ENCODE measurements at places on chromosomes 7 and 10.

GRCh38 chr7:11709196-11709595 lies 122.8 kb downstream of the THSD7A start:
- no peak for DNase-seq

DNA sequence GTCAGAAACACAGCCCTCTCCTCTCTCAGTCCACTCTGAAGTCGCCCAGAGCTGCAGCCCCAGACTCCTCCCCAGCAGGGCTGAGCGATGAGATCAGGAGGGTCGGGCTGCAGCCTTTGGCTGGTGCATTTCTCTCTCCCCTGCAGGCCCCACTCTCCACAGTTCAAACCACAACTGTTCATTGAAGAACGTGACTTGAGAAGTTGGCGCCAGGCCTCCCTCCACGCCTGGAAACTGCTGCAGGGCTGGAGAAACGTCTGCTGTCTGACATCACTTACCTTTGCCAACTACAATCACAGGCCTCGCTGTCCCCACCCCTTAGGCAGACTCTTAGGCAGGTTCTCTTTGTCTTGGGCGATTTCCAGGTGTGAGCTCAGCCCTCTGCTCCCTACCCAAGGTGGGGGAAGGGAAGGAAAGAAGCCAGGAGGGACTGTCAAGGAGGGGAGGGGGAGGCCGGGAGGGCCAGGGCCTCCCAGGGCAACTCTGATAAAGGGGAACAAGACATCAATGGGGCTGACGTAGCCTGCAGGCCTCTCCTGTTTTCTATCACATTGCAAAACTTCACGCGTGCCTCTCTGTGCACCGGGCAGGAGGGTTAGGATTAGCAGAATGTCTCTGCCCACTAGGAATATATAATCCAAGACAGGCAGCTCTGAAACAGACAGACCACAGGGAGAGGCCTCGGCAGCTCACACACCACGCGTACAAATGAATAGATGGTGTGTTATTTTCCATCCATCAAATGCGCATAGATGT lies 32.7 kb downstream of the CALML5 start:
- peak; percentile 31 for DNase-seq

DNA sequence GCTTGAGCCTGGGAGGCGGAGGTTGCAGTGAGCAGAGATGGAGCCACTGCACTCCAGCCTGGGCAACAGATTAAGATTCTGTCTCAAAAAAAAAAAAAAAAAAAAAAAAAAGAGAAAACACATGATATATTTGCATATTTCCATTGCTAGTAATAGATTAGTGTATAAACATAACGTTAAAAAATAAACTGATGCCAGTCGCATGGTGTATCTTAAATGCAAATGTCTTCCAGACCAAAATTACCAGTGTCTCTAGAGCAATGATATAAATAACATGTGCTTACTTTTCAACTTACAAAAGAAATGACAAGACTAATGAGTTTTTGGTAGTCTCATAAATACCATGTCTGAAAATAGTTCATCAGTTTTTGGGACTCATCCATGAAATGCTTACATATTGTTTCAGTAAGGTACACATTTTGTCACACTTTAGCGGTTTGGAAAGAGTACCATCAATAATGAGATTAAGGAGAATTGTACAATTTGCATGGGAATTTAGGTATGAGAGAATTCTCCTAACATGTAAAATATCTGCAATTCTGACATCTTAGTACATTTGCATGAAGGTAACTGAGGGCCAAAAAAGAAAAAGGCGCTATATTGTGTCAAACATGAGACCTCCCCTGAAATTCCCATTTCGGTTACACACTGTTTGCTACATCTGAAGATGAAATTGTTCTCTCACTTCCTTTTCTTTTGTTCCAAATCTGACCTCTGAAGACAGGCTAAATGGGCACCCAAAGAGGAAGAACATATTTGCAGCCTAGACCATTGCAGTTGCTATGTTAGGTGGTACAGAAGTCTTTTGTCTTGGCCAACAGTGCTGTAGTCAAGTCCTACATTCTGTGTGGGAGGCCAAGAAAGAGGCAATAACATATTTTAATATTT lies 51.5 kb upstream of the PIP4K2A start:
- no peak for DNase-seq

GRCh38 chr10:88986549-88987242 lies 3.9 kb upstream of the FAS start:
- peak; percentile 35 for DNase-seq

- DNase-seq, result no peak
Measured at GRCh38 chr7:38372290-38372689, 98.9 kb upstream of the TARP start.

DNA sequence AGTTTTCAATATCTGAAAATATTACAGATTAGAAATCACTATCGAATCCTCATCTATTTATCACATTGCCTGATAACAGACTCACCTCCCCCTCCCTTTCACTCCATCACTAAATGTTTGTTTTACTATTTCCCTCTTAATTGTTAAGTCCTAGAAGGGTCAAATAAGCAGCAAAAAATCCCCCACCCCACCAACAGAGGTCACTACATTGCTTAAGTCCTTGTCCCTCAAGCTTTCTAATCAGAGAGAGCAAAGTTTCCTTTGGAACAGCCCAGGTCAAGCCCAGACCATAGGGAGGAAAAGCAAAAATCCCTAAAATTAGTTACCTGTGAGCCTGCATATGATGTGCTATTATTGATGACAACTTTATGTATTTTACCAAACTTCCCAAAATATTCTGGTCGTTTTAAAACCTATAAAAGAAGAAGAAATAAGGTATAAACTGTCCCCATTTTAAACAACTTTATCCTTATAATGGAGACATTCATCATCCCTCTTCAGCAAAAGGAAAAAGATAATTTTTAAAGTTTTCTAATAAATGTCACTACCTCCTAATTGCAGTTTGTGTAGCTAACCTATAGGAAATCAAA lies 95.0 kb downstream of the CNOT4 start:
- peak; percentile 16 for DNase-seq

DNA sequence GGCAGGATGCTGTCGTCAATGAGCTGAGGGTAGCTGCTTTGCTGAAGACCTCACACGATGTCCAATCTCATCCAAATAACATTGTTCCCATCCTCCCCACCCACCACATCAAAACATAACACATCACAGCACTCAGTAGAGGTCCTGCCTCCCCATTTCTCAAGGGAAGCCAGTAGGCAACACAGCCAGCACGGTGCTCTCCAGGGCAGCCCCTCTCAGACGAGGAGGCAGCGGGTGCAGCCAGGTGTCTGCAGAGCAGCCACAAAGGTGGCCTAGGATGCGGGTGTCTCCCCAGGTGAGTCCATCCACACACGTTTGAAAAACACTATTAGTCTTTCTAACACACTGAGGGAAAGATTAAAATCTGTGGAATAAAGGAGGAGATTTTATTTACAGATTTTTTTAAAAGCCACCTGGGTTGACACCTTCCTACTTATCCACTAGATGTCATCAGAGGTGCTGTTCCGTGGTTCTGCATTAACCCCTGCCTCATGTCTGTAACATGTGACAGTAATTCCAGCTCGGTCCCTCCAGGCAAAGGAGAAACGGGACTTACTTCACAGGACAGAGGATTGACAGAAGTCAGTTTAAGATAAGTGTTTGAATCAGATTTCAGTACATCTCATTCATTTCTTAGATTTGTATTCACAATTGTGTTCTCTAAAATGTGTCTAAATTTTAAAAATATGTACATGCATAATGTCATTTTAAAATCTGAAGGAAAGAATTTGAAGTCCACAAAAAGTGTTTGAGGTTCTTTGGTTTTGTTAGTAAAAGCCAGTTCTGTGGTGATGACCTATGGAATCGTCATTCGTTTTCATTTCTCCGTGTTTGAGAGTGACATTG lies 68.0 kb downstream of the LANCL2 start:
- DNase-seq, result peak; percentile 44

- no peak for DNase-seq
Measured at GRCh38 chr10:111017098-111017497, 59.7 kb upstream of the ADRA2A start.

- DNase-seq, result no peak
Measured at GRCh38 chr10:101107771-101108170, 23.3 kb upstream of the TLX1 start.

- peak; percentile 72 for DNase-seq
Measured at GRCh38 chr10:117568334-117568733, 25.8 kb downstream of the EMX2 start.

DNA sequence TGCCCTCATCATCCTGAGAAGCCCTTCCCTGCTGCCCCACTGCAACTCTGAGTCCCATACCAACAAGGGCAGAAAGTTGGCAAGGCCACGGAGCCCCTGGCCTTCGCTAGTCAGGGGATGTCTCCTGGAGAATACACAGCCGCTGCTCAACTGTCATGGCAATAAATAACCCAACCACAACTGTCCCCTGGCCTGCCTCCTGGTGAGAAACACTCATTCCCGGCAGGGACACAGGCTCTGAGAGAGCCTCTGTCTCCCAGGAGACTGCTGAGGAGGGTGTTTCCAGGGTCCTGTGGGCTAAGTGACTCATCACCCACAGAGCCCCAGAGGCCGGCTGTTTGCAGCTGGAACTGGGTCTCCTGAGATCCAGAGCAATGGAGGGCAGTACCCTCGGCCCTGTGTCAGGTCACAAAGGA lies 354.1 kb downstream of the TNS3 start:
- DNase-seq, result peak; percentile 83

- no peak for DNase-seq
Measured at GRCh38 chr10:86207226-86207625, 159.4 kb downstream of the GRID1 start.

GRCh38 chr10:113450046-113450804 lies 102.6 kb upstream of the HABP2 start:
- no peak for DNase-seq

DNA sequence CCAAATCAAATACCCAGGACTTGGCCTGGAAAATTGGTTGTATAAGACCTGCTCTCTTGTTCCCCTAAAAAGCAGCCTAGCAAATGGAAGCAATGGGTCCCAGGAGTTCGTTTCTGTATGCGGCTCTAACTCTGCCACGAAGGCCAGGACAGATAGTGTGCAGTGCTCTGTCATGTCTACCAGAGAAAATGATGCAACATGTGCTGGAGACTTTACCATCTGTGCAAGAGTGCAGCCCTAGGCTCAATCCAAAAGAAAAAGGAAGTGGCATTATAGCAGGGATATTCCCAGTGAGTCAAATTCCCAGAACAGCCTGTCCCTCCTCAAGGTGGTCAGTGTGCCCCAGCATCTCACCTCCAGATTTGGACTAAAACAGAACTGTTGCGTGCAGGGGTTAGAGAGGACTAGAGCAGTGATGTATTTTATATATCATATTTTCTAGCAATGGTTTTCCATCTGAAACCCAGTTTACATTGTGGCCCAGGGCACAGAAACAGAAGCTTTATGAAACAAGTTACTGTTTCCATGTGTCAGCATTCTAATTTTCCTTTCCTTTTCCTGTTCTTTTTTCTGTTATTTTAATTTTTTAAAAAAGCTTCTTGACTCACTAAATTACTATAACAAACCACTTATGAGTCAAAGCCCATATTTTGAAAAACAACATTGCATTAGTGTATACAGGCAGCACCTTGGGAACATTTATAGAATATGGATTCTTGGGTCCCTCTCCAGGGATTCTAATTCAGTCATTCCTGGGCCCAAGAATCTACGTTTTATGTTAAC lies 311.2 kb downstream of the RNLS start:
- peak; percentile 13 for DNase-seq

DNA sequence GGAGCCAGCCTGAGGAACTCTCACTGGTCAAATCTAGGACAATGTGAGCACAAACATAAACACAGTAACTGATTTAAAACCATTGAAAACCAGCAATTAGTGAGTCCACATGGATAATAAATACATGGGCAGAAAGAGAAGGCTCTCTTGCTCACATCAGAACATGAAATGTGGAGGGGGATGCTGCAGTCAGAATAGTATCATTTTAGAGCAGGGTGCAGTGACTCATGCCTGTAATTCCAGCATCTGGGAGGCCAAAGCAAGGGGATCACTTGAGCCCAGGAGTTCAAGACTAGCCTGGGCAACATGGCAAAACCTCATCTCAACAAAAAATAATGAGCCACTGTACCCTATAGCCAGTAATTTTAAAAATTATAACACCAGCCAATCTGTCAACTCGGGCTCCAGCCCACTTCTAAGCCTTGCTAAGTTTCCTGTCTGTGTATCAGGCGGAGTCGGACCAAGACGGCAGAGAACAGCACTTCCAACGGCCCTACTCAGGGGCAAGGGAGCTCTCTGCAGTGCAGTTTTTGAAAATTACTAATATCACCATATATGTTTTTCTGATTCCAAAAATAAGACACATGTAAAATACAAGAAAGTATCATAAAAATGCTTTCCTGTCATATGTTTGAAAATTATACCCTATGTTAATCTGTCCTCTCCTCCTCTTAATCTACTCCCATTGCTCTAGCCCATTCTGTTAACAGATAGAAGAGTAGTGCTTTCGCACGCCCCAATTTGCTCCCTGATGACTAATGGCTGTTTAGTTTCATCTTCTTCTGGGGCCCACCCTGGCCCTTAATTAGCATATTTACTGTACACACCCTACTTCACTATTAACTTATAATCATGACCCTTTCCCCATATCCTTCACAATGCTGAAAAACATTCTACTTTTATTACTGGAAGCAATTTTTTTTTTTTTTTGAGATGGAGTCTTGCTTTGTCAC lies 17.1 kb downstream of the URGCP start:
- DNase-seq, result no peak

DNA sequence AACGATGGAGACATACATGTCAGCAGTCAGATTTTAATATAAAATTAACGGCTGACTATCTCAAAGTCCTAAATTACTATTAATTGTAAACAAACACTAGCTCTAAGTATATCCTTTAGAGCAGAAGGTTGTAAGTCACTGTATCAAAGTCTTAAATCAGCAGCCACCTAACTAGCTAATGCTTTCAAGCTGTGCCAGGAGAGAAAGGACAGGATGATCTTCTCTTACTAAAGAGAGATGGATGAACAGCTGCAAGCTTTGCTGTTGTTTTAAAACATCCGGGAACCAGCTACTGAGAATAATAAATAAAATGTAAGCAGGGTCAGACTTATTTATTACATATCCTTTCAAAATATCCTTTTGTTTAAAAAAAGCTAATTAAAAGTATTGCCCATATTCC lies 24.0 kb upstream of the ABLIM1 start:
- no peak for DNase-seq

DNA sequence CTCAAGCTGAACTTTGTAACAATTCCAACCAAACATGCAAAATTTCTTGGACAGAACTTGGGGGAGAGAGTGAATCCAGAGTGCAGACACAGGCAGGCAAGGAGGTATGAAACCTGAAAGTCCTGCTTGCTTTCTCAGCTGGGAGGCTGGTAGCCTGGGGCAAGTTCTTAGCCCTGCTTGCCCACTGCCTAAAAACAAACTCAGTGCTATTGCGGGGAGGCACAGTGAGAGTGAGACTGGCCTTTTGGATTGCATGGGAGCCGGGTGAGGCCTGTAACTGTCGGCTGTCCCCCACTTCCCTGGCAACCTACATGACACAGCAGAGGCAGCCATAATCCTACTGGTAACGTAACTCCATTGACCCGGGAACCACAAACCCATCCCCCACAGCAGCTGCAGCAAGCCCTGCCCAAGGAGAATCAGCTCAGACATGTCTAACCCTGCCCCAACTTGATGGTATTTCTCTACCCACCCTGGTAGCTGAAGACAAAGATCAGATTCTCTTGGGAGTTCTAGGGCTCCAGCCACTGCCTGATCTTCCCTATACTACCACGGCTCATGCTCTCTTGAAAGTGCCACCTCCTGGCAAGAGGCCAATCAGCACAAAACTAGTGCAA lies 663.6 kb downstream of the GRM8 start:
- DNase-seq, result no peak

Measured in GM03348 (cell line).